ENCODE measurements at places on chromosomes 1 and 21.
A peak's percentile ranks its signal among the peaks of the same experiment; 100 is the strongest.

GRCh38 chr1:89529196-89529595 is 4.6 kb downstream of the LRRC8B start:
- DNase-seq, result no peak

DNA sequence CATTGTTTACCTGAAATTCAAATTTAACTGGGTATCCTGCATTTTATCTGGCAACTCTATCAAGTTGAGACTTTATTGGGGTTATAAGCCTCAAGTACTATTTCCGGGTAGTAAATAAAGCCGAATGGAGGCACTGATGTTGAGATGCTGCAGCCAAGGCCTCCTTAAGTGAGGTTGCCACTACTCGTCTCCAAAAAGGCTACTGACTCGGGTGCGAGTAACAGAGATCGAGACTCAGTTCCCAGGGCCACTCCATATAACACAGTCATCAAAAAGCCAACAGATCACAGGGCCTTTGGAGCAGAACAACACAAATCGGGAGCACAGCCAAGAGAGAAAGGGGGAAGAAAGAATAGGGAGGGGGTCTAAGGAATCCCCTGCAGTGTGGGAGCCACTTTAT is 524 bp downstream of the COPA start:
- DNase-seq, result peak; percentile 8

GRCh38 chr1:25991937-25992688 is 5.8 kb downstream of the PAFAH2 start:
- no peak for DNase-seq

DNA sequence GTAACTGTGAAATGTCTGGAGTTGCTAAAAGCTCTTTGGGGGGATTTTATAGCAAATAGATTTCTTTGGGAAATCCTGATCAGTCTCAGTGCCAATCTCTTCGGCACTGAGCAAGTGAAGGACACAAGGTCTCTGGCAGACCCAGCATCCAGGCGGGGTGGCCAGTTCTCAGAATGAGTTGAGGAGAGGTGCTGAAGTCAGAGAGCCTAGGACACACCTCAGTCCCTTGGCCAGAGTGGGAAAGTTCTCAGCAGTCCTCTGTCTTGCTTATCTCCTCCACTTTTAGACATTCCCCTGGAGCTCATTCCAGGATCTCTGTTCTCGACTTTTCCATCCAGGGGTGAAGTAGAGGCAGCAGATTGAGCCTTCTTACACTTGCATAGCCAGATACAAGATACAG is 6.7 kb downstream of the HLX start:
- no peak for DNase-seq

DNA sequence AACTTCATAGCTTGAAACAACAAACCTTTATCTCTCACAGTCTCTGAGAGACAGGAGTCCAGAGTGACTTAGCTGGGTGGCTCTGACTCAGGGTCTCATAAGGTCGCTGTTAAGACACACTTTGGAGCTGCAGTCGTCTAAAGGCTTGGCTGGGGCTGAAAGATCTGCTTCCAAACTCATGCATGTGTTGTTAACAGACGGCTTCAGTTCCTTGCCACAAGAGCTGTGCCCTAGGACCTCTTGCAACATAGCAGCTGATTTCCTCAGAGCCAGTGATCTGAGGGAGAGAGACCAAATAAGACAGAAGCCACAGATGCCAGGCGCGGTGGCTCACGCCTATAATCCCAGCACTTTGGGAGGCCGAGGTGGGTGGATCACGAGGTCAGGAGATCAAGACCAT is 176.8 kb downstream of the DISC1 start:
- DNase-seq, result no peak

GRCh38 chr1:82215853-82216175 is 415.1 kb downstream of the ADGRL2 start:
- DNase-seq, result no peak

DNA sequence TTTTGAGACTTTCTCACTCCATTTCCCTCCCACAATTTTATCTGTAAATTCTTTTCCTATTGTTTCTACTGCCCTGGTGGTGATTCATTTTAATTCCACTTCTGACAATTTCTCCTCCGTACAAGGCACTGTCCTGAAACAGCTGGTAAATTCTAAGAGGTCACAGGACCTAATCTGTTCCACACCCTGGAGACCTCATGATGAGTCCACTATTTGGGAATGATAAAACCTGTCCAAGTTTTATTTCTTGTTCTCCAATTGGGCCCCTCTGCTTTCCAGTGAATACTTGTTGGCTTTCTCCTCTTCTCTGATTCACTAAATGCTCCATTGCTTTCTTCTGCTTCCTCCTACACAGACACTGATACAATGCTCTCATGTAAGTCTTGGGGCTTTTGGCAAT is 343.1 kb upstream of the DUSP10 start:
- no peak for DNase-seq

- peak; percentile 80 for DNase-seq
These were observed 94.7 kb downstream of the PPIAL4G start for GRCh38 chr1:148388260-148389026.

- no peak for DNase-seq
These were observed 27.8 kb downstream of the DNM3 start for GRCh38 chr1:171869097-171869496.

GRCh38 chr1:30058970-30059369 is 664.4 kb downstream of the MATN1 start:
- DNase-seq, result no peak

DNA sequence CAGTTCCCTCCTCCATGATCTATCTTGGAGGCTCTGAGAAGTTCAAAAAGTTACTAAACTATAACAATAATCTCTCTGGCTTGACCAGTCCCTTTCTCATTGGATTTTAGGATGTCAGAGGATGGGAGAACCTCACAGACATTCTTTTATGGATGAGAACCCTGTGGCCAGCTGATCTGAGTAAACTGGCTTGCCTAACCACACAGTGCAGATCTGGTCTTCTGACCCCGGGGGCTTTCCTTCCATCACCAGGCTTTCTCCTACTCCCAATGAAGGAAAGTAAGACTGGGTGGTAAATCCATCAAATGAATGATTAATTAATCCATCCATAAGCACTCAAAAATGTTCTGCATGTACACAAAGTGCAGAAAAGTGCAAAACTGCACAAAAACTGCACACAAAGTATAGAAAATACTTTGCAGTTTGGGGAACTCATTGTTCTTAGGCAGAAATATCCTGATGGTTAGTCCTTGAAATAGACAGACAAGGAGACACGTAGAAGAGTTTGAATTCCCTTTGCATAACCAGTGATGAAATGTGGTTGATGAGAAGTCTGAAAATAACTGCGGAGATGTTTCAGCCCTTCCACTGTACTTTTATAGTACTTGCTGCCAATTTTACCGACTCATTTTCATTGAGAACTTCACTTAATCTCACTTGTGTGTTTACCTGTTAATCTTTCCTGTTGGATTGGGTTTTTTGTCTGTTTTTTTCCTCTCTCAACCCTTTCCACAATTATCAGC is 2.5 kb upstream of the F3 start:
- no peak for DNase-seq

- DNase-seq, result no peak
These were observed 10.2 kb upstream of the NCMAP start for GRCh38 chr1:24545662-24546061.

GRCh38 chr1:4660917-4661594 is 6.6 kb downstream of the AJAP1 start:
- no peak for DNase-seq

GRCh38 chr1:209505044-209505443 is 78.5 kb upstream of the CAMK1G start:
- no peak for DNase-seq

DNA sequence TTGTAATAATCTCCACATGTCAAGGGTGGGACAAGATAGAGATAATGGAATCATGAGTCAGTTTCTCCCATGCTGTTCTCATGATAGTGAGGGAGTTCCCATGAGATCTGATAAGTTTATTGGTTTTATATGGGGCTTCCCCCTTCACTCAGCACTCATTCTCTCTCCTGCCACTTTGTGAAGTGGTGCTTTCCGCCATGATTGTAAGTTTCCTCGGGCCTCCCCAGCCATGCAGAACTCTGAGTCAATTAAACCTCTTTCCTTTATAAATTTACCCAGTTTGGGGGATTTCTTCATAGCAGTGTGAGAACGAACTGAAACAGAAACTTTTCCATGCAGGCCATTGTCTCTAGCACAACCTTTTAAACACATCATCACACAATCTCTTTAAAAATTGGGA is 221.5 kb upstream of the BRINP3 start:
- DNase-seq, result no peak
